HAP-1 (cell line): ENCODE measurements at places on chromosomes 2 and 18.

DNA sequence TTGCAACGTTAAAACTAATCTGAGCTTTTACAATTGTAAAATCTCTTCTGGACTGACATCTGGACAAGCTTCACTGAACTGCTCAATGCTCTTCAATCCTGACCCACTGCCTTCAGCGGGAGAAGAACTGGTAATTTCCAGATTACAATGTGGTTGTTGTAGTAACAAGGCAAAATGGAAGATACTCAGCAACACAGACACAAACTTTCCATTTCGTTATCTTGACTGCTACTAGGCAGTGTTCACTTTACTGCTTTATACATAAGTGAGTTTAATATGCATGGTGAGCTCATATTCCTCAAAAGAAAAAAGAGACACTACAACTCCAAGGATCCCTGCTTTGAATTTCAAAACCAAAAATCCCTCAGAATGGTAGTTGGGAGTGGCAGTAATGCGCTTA, 51.9 kb downstream of the GRB14 start:
- DNase-seq, result no peak

DNA sequence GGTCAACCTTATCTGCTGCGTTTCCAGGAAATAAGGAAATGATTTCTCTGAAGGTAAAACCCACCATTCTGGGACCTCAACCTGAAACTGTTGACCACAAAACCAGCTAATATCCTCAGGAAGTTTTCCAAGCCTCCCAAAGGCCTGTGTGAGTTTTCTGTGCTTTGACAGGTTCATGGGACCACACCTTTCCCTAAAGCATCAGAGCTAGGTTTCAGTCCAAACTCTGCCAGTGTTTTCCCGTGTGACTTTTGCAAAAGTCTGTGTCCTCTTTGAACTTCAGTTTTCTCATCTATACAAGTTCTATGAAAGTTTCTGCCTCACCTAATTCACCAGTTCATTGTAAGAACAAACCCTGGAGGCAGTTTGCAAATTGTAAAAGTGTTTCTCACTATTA, 39.8 kb downstream of the VSNL1 start:
- peak; percentile 25 for DNase-seq

DNA sequence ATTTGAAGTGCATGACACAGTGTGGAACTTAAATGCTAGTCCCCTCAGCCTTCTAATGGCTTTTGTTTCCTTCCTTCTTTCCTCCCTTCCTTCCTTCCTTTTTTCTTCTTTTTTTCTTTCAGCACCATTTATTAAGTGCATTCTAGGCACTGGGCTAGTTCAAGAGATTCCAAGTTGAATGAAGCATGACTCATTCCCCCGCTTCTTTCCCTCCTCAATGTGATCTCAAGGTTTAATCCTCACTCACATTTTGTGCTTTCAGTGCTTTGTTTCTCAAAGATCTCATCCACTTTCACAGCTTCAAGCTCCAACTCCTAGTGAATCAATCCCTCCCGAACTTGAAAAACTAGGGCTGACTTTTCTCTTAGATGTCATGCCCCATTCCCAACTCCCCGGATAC, 90.1 kb downstream of the LBH start:
- DNase-seq, result peak; percentile 12

GRCh38 chr2:12320027-12320734, 396.6 kb upstream of the TRIB2 start:
- no peak for DNase-seq

DNA sequence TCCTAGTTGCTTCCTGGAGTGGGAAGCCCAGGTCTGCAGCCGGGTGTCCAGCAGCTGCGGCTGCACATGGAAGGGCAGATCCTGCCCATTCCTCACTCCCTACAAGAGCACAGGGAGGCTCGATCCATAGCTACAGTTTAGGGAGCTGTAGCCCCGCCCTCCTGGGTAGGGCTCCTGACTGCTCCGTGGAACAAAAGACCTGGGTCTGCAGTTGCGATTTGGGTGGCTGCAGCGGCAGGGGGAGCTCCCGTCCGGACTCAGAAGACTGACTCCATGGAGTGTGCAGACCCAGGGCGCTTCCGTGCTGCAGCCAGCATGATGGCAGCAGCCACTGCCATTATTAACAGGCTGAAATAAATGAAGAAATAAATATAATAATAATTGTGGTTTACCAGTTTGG, 157.3 kb downstream of the CTNNA2 start:
- no peak for DNase-seq

GRCh38 chr18:23401400-23402347, 51.4 kb upstream of the RIOK3 start:
- no peak for DNase-seq

DNA sequence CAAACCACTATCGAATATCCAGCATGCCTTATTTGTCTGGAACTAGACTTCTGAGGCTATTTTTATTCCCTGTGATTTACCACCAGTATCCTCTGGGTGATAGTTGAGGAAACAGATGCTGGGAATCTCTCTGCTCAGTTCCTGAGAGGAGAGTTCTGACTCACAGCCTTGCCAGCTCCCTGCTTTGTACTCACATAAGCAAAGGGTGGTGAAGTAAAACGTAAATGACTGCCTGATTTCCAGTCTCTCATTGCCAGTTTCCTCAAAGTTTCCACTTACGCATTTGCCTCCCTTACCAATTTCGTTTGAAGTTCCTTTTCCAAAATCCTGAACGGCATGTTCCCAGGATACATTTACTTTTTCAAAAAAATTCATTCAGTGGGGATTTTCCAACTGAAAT, 69.2 kb upstream of the HNRNPA3 start:
- no peak for DNase-seq

DNA sequence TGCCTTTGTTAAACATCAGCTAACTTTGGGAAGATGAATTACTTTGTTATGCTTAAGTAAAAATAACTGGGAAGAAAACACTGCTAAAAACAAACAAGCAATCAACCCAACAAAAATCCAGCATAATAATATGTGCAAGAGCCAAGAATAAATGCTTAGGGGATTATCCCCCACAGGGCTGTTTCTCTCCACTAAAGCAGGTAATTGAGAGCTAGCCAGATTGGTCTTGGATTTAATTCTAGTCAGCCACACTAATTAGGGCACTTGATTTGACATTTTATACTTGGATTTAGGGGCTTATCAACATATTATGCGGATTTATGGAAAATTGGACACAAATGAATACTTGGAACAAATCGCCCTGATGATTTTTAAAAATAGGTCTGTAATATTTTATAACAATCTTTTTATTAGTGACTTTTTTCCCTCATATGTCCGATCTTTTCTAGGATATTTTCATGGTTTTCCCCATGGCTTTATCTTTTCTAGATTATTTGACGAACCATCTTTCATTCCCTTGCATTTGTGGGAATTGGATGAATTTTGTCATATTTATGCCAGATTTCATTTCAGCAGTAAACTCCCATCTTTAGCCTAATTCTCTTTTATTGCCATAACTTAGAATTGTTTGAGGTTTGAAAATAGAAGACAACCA, 199.1 kb upstream of the NXPH2 start:
- DNase-seq, result no peak

DNA sequence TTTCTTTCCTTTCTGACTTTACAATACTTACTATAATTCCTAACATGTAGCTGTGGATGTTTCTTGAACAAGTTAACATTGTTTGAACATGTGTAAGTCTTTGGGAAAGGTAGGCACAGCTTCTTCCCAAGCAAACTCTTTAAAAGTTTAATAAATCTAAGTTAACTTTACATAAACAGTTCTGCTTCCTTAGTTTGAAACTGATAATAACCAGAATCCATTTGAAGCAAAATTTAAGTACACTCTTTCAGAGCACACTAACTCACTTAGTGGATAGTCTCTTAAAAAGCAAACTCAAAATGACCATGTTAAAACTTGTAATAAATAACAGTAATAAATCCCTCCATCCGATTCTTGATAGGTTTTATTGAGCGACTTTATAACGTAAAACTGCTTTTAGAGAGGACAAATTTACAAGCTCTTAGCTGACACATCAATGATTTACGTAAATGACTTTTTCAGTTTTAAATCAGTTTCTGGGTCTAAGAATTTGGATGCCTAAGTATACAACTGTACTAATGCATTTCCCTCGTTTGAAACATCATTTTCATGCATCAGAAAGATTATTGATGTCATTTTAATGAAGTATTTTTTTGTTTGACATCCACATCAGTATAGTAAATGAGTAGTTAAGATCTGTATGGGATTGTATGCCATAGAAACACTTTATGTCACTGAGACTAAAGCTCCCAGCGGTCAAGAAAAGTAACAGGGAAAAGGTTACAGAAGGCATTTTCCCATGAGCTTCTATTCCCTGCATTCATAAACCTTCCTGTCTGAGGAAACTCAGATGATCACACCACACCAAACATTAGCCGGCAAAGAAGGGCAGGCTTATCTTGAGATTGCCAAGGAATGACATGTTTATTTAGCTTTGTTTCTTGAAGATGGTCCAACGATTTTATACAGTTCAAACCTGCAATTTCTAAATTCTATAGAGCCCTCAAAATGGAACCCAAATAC, 67.5 kb downstream of the PDE1A start:
- DNase-seq, result no peak

GRCh38 chr2:141118836-141119235, 1012.0 kb downstream of the LRP1B start:
- no peak for DNase-seq

- peak; percentile 88 for DNase-seq
Observed at GRCh38 chr18:46917108-46917802, at the start of the genes KATNAL2 and PIAS2. TSS of gene KATNAL2 (plus strand) at chr18:46917602. CDS start at chr18:46946873, 29,271 bp downstream. TSS of gene PIAS2 (minus strand) at chr18:46917507. CDS start at chr18:46917345, 162 bp downstream.

GRCh38 chr2:20479835-20480234, 33.0 kb downstream of the RHOB start:
- no peak for DNase-seq

DNA sequence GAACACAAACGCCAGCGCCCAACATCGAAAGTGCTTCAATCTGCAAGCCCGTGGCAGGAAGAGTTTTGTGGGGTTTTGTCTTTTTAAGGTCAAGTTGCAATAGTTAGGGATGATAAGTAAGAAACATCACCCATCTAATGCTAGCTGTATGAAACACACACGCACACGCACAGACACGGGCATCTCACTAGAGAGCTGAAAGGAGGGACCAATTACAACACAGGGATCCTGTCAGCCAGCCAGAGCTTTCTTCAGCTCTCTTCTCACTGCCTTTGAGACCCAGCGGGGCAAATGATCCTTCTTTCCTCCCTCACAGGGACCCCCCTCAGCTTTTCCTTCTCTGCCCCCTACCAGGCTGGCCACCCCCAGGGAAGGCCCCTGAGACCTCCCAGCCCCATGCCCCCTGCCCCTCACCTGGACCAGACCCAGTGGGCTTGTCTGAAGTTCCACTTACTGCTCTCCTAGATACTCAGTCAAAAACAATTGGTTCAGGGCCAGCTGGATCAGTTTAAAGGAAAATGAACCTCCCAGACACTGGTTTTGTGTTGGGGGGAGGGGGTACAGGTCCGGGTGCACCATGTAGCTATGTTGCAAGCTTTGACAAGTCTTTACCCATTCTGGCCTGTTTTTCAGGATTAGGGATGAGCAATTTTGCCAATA, 17.9 kb downstream of the CYP26B1 start:
- DNase-seq, result no peak

- no peak for DNase-seq
Observed at GRCh38 chr2:221293949-221294742, 278.0 kb downstream of the EPHA4 start.

GRCh38 chr2:61677942-61678341, 139.8 kb upstream of the XPO1 start:
- DNase-seq, result no peak

- DNase-seq, result no peak
Observed at GRCh38 chr18:28181616-28182015, 4.7 kb upstream of the CDH2 start.

DNA sequence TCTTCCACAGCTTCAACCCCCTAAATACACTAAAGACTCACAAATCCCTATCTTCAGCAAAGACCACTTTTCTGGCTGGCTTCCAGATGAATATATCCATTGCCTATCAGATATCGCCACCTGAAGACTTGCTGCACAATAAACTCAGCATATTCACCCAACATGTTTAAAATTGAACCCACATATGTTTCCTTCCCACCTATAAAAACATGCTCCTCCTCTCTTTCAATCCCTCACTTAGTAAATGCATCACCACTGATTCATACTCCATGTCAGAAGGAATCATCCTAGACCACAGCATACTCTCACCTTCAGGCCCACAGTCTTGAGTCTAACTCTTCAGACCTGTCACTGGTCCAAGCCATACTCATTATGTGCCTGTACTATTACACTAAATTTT, 5.3 kb downstream of the SPC25 start:
- DNase-seq, result no peak
